ENCODE measurements at places on chromosomes 2 and 18.
A peak's percentile ranks its signal among the peaks of the same experiment; 100 is the strongest.

DNA sequence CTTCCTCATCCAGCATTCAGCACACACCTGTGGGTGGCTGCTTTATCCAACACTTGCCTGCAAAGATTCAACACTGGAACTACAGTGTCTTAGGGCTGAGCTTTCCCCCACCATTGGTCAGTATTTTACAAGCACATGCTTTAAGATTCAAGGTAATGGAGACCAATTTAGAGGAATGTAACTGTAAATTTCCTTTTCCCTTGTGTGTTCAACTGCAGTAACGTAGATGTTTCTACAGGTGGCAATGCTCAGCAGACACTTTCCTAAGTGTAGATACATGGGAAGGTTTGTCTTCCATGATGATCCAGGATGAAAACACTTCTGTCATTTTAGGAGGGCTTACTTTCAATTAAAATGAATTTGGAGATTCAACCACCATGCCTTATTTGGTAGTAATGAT, 143.6 kb upstream of the PXDN start:
- DNase-seq, result no peak

DNA sequence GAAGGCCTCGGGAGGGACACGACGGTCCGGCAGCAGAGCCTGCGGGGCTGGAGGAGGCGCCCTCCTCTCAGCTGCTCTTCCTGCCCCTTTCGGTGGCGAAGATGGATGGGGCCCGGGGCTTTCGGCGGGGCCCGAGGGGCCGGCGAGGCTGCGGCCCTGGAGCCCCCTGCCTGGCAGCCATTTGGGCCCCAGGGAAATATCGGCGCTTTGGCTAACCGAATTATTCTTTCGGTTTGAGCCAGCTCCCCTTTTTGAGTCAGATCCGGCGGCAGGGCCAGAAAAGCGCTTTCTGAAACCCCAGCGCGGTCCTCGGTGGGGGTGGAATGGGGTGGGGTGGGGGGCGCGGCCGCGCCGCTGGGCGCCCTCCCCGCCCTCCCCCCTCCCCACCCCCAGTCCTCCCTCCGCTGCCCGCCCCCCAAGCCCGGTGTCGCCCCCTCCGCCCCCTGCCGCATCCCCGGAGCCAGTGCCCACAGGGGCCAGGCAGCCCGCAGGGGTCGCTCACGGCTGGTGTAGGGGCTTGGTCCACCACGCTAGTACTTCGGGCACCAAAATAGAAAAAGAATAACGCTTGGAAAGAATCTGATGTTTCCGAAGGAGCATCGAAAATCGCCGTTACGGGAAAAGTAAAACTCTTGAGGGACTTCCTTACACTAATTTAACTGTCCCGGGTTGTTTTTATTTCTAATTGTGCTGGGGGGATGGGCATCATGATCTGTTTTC, 9.1 kb upstream of the ARID5A start:
- no peak for DNase-seq

- DNase-seq, result no peak
Measured at GRCh38 chr2:43055086-43055912, 171.1 kb downstream of the ZFP36L2 start.

- DNase-seq, result peak; percentile 100
Measured at GRCh38 chr2:24046930-24047702, at the start of gene WDCP. Gene WDCP, minus strand, starts transcription at chr2:24047391. Its CDS starts 7,897 bp downstream, at chr2:24039494.

DNA sequence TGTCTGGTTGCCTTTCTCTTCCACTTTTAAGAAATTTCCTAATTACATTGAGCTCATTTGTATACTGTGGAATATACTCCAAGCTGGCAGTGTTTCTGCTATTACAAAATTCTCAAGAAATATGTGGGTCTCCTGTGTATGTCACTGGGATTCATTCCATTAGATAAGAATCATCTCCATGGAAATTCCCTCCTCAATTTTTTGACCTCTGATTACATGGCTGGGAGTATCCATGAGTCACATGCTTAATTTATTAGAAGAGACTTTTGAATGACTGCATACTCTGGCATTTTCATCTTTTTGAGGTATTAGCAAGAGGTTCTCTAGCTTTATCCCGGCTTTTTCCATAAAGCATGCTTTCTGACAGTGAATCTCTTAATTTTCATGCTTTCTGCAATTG, 665.5 kb upstream of the CNTNAP5 start:
- no peak for DNase-seq

DNA sequence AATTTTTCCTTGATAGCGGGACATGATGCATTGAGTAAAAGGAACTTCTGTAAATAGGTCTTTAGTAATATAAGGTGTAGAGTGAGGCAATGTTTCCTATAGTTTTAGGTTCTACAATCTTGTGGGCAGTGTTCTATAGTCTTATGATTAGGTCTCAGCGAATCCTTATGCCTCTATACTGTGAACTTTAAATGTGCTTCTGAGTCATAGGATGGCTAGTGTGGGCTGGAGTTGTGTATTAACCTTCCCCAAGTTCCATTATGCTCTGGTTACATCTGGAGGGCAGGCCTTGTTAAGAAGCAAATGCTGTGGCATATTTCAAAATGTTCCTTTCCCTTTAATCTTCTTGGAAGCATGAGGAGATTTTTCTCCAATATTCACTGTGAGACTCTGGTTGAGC, 73.5 kb downstream of the ROCK2 start:
- DNase-seq, result peak; percentile 59

- no peak for DNase-seq
Measured at GRCh38 chr18:8802017-8802672, 96.8 kb downstream of the MTCL1 start.

GRCh38 chr2:109466674-109467575, 146.8 kb downstream of the SEPTIN10 start:
- no peak for DNase-seq

GRCh38 chr18:2538236-2538635, 33.1 kb downstream of the METTL4 start:
- DNase-seq, result no peak

DNA sequence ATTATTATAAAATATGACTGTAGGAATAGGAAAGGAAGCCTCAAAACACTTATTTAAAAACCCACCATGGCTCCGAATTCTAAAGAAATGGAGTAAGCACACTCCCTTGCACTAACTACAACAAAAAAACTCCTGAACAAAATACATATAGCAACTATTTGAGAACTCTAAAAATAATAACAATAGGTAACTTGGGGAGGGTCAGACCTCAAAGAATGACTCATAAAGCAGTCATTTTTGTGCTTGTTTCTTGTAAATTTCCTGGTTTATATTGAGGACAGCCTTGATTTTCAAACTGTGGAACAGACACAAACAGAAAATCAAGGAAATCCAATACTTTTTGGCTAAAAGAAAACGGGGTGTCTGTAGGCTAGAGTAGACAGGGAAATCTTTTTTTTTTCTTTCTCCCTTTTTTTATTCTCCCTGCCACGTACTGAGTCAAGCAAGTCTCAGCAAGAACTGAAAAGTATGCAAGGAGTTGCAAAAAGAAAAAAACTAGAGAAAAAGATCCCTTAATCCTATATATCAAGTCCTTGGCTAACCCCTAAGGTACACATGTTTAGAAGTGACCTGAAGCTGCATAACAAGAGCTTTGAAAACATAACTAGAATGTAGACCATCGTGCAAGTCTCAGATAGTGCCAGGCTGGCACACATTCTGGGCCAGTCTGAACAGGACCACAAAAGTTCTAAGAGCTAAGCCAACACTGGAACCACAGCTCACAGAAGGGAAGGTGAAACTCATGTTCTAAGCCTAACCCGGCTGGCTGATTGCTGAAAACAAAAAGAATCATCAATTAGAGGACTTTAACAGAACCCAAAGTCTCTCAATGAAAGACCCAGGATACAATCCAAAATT, 403.1 kb upstream of the LYPD1 start:
- DNase-seq, result no peak

- DNase-seq, result peak; percentile 62
Measured at GRCh38 chr2:76211991-76212985, 501.6 kb upstream of the GCFC2 start.

- DNase-seq, result no peak
Measured at GRCh38 chr2:179518830-179519229, 254.2 kb upstream of the SESTD1 start.

DNA sequence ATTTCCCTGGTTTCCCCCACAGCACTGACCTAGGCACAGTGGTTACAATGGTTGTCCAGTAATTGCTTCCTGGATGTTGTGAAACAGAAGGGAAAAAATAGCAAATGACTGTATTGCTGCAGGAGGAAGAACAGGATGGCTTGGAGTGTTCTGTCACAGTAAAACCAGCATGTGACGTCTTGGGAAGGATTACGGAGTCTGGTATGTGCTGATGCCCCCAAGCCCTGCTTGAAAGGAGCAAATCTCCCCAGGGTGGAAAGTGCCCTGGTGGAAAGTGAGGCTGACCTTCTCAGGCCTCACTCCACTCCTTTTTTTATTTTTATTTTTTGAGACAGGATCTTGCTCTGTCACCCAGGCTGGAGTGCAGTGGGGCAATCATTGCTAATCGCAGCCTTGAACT, 7.8 kb downstream of the RAB11FIP5 start:
- no peak for DNase-seq

DNA sequence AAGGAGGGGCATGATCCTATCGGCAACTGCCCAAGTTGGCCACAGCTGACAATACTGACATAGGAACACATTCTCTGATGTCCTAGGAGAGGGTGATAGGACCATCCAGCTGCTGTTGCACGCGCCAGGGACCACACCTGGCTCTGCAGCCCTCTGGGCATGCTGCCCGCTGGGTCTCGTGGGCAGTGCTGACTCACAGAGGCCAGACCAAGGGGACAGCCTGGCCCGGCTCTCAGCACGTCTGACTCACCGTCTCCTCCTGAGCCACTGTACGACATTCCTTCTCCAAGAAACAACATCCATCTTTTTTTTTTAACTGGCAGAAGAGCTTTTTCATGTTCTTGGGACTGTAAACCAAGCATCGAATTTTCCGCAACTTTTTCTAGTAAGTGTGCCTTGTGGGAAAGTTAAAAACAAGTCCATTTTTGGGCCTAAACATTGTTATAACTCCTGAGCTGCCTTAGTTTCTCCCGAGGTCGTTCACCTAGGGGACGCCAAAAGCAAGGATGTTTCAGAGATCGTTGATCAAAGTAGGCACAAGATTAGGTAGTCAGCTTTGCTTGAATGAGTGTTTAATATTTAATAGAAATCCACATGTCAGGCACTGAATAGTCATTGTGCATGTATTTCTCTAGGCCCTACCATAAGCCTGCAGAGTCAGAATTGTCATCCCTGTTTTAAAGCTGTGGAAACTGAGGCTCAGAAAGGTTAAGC, 100.3 kb downstream of the TTC32 start:
- no peak for DNase-seq

- no peak for DNase-seq
Measured at GRCh38 chr2:160700021-160700814, 206.6 kb upstream of the RBMS1 start.

DNA sequence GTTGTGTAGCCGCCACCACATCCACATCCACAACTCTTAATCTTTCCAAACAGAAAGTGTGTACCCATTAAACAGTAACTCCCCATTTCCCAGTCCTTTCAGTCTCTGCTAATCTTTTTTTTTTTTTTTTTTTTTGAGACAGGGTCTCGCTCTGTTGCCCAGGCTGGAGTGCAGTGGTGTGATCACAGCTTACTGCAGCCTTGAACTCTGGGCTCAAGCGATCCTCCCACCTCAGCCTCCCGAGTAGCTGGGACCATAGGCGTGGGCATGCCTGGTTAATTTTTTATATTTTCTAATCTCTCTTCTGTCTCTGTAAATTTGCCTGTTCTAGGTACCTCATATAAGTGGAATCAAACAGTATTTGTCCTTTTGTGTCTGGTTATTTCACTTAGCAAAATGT, 3.6 kb downstream of the EIF2AK2 start:
- no peak for DNase-seq

DNA sequence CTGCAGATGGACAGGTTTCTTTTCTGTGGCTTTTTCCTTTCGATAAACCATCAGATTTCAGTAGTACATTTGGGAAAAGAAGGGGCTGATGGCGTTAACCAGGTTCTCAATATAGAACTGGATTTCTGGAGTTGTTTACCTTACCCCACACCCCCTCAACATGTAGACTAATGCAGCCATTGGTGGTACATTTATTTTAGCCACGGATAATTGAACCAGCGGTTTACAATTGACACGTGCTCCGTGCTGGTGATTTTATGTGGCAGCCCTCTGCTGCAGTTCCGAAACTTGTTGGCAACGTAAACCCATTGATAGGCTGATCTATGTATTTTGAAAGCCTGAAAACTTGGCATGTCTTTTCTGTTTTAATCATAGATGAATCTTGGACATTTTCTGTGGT, 5.4 kb downstream of the SOX11 start:
- DNase-seq, result no peak

DNA sequence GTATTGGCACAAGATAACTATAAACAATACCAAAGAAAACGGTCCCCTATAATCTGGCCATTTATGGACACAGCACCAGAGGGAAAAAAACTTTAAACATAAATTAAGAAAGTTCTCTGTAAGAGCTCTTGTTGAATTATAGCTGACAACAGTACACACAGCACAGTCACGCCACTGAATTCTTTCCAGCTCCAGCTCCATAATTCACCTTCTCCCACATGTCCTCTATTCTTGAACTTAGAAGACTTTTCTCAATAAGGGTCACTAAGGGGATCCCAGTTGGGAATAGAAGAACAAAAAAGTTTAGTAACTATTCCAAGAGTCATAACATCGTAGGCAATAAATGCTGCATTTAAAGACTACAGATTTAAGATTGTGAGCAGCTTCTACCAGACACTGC, 124.6 kb upstream of the CYP1B1 start:
- no peak for DNase-seq

DNA sequence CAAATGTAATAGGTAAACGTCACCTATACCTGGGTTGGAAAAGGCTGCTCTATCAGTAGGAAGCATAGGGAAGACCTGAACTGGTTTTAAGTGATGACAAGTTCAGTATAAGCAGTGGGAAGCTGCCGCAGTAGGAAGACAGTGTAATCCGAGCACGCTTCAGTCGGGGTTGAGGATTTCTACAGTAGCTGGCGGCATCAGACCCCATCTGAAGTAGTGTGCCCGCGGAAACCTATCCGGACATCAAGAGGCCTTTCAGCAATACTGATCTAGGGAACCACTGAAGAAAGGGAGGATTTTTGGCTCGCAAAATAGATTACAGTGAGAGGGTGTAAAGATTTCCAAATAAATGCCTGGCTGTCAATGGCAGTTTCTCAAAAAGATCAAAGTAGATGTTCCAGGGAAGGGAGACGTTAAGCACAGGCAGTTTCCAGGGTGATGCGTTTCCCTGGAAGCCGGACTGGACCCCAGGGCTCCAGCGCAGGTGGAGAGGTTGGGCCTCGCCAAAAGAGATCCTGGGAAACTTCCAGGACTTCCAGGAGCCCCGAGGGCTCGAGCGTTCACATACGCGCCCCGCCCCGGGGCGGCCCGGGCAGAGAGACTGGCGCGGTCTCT, 5.3 kb downstream of the LOXL3 start:
- DNase-seq, result no peak

- no peak for DNase-seq
Measured at GRCh38 chr2:153944800-153945199, 73.1 kb downstream of the GALNT13 start.

GRCh38 chr18:21359746-21360145, 117.7 kb downstream of the GREB1L start:
- DNase-seq, result no peak

DNA sequence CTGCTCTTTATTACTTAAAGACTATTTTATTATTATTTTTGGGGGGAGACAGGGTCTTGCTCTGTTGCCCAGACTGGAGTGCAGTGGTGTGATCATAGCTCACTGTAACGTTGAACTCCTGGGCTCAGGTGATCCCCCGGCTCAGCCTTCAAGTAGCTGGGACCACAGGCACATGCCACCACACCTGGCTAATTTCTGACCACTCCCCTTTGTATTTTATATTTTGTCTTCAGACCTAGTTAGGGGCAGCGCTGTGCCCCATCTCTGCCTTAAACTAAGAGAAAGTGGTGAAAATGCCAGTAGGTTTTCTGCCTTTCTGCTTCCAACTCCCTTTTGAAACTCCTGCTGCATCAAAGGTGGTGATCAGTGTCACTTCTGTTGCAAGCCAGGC, 82.5 kb downstream of the LPIN1 start:
- no peak for DNase-seq

All from MV-4-11 (cell line).